ENCODE measurements at places on chromosomes 7 and 10.

DNA sequence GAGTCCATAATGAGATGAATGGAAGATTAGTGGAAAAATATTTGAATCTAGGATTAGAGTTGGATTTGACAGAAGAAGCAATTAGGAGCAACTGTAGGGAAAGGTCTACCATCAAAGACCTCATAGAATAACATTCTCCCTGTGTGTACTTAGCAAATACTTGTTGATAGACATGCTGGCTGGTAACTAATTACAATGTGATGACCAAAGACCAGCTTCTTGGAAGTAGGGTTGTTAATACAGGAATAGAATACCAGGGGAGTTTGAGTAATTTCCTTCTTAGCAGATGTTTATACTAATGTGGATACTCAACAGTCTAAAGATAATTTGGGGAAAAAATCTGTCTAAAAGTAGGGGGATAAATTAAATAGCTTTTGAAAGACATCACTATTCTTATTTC lies 357.5 kb upstream of the BMPER start:
- DNase-seq: no peak

- DNase-seq: no peak
These were observed 50.7 kb upstream of the PLPP4 start for GRCh38 chr10:120406376-120406775.

DNA sequence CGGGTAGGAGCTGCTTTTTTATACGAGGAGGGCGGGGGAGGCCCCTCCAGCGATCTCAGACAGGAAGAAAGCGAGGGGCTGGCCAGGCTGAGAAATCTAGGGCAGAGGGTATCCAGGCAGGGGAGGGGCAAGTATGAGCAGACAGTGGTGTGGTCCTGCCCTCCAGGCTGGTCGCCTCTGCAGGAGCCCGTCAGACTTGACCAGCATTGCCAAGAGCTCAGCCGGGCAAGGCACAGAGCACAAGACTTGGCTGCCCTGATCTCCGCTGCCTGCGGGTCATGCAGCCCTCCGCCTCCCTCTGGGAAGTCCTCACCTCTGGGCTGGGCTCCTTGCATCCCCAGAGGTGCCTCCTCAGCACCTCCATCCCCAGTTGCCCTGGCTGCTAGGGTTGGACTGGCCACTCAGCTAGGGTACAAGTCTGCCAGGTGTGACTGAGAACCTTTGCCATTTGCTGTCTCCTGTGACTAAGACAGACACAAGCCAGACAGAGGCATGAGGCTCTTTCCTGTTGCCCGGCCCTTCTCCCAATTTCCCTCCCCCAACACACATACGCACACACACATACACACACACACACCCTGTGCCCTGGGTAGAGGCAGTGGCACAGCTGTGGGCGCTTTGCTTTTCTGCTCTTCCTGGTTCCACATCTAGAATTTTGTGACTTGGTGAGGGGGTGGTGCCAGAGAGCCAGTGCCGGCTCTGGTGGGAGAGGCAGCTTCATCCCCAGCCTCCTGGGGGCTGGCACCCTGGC lies 59.1 kb upstream of the PPIF start:
- no peak for DNase-seq

- no peak for DNase-seq
These were observed 26.2 kb downstream of the PPP3CB start for GRCh38 chr10:73469579-73469978.

DNA sequence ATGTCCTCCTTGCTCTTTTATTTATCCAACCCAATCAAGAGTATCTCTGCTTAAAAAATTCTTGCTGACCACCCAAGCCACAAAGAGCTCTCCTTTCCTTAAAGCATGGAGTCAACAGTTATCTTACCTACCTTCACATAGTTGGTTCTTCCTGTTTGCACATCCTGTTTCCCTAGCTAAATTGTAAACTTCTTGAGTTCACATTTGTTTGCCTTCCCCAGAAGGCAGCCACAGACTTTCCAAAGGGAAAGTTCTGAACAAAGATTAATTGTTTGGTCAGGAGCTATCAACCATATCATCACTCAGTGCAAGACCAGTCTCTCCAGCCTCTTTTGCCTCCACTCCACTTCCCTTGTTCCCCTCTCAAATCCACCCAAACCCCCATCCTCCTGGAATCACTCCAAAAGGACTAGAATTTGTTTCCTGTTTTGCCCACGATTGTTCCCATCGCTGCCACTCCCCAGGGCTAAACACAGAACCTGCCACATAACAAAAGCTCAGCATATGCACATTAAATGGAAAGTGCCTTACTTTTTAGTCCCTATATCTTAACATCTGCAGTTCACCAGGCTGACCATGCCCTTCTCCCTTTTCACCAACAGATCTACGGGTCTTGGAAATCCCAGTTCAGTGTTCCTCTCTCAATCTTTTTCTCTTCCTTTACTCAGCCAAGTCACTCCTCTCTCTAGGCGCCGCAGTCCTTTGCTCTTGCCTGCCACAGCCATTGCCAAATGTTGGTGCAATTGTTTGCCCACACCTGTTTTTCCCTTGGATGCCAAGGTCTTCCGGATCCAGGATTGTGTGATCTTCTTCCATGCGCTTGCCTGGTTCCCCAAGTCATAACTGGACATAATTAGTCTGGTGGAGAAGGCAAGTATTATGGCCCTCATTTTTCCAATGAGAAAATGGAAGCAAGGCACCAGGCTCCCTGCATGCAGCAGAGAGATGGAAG lies 265.5 kb downstream of the KCNMA1 start:
- no peak for DNase-seq

Measured in brain pericyte (primary cell).